ENCODE measurements at places on chromosomes 4 and X.

DNA sequence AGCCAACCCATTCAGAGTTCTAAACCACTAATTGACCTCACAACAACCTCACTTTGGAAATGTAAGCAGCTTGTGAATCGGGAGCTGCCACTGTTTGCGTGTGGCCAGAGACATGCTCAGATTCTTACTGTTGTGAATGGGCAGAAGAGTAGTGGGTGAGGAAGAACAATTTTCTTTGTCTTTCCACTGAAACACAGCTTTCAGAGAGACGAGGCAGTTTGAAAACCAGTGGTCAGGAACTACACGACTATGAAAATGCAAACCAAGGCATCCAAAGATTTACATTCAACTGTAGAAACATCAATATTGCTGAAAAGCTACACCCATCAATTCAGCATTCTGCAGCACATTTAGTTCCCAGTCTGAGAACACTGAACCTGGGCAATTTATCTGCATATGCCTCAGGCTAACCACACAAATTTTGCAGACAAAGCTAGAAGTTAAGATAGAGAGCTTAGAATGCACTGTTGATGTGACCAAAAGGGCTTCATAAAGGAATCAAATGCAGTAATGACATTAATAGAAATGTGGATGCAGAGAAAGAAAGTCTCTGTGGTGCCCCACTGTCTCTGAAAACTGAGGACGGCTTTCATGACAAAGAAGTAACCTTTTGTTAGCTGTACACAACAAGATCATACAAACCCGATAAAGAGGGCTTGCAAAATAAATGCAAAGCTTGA, 134.3 kb downstream of the APBB2 start:
- DNase-seq: no peak

DNA sequence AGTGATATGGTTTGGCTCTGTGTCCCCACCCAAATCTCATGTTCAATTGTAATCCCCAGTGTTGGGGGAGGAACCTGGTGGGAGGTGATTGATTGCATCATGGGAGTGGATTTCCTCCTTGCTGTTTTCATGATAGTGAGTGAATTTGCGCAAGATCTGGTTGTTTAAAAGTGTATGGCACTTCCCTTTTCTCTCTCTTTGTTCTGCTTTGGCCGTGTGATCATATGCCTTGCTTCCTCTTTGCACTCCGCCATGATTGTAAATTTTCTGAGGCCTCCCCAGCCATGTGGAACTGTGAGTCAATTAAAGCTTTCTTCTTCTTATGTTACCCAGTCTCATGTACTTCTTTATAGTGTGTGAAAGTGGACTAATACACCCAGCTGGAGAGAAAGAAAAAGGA, 113.0 kb upstream of the AADAT start:
- DNase-seq: no peak

DNA sequence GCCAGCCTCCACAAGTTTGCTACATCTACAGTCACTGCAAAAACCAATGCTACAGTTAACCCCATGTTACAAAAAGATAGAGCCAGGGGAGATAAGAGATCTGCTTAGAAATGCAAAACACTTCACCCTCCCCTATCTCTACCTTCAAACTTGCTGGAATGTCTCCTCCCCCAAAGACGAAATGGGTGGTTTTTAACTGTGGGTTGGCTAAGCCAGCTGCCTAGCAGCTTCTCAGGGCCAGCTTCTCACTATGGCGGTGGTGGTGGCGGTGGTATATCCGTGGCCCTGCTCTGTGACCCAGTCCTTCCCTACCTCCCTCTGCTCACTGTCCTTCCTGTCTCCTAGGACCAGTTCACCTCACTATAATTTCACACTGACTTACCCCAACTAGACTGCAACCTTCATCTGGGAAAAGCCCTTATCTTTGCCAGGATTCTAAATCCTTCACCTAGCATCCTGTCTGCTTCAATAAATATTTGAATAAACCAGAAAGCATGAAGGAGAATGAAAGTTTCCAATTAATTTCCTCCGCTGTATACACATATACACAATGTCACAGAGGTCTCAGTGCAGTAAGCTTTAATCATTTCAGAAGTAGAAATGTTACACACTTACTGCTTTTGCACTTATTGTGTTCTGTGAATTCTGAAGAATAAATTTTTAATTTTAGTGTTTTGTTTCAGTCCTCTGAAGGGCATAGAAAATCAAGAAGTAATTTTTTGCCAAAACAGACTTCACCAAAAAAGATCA, 46.3 kb downstream of the SH3KBP1 start:
- no peak for DNase-seq

- no peak for DNase-seq
Observed at GRCh38 chr4:170022211-170022610, 4.0 kb downstream of the MFAP3L start.

GRCh38 chrX:16077811-16078210, 45.6 kb upstream of the GRPR start:
- no peak for DNase-seq

DNA sequence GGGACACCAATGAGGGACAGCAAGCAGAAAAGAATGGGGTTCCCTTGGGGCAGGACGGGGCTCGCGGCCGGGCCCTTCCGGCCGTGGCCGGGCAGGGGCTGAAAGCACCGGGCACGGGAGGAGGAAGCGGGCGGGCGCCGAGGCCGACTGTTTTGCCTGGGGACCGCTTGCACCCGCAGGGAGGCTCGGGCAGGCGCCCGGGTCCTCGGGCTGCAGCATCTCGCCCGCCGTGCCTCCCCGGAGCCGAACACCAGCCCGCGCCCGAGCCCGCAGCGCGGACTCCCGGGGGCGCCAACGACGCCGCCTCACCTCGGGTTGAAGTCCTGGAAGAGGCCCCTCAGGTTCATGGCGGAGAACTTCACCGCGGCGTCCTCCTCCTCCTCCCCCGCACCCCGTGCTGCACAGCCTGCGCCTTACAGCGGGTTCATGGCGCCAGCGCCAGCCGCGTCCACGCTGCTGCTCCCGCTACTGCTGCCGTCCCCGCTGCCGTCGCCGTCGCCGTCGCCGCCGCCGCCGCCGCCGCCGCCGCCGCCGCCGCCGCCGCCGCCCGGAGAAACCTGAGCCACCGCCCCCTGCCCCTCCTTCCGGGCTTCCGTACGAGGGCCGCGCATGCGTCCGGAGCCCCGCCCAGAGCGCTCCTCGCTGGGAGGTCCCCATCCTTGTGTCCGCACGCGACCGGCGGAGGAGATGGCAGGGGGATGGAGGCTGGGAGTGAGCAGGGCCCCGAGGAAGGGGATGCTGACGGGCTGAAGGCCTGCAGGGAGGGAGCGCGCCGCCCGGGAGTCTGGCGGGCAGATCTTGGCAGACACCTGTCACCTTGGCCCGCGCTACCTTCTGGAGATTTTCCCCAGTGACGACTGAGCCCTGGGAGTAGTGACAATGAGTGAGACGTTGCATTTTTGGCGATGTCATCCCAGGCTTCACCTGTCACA, at the start of gene TMEM185A:
Gene TMEM185A (minus strand): TSS at position 559 of the 932 bp plus-strand sequence. CDS start 212 bp downstream, at position 347.
- peak; percentile 18 for DNase-seq

GRCh38 chrX:17056868-17057608, 110.6 kb downstream of the REPS2 start:
- no peak for DNase-seq

DNA sequence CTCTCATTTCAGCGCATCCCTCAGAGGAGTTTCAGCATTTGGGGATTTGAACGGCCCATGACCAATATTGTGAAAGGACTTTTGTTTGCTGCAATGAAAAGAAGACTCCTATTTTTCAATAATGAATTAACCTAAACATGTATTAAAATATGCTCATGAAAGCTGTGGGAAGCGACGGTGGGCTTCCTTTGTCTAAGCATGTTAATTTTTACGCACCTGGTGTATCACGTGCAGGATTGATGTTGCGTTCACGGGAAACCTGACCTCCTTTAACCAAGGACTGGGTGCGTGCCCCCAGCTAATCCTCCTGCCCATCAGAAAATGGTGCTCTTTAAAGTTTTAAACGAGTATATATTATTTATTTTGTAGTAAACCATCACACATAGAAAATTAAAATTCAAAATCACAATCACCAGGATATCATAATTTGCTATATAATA, 590 bp upstream of the CCDC110 start:
- DNase-seq: no peak

DNA sequence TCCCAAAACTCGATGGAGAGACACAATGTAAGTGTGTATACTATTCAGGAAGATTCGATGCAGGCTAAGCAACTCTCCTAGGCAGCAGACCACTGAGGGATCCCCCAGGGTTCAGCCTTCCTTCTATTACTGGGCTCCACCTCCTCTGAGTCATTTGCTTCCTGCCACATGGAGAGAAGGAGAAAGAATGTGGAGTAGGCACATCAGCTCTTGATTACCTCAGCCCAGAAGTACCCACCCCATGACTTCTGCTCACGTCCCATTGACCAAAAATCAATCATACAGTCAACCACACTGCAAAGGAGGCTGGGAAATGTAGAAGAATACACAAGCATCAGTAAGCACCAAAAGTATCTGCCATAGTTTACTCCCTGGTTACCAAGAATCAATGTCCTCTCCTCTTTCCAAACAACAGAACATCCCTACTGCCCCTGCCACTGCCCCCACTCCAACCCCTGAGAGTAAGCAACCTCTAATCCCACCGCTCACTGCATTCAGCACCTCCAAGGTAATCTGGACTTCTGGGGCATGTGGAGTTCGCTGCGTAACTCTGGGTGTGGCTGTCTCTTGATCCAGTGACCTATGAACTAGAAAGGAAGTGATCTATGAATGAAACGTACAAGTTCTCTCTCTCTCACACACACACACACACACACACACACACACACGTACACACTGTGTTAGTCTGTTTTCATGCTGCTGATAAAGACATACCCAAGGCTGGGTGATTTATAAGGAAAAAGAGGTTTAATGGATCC, 91.2 kb upstream of the C1QTNF7 start:
- no peak for DNase-seq

DNA sequence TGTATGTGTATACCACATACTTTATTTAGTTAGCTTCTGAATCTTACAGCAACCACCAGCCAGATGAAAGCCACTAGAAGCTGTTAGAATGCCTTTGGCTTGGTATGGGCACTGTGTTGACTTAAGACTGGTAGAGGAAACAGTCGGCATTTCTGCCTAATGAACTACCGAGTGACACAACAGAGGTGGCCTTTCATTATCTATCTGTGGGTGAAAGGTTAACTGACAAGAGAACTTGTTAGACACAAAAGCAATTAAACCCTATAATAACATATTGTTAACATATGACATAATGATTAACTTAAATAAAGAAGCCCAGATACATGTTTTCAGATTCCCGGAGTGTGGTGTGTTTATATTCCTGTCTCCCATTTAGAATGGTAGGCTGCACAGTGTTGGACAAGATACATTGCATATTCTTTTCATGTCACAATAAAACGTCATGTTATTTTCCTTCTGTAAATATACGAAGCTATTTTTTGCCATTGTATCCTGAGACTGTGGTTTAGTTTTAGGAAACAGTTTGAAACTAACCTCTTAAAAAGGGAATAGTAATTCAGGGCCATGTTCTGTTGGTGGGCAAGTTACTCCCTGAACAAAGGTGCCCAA, 181.5 kb downstream of the SLIT2 start:
- DNase-seq: no peak

GRCh38 chrX:29634516-29634915, 580.8 kb upstream of the MAGEB2 start:
- DNase-seq: no peak

- no peak for DNase-seq
Observed at GRCh38 chr4:48212165-48212564, 57.5 kb downstream of the TEC start.

DNA sequence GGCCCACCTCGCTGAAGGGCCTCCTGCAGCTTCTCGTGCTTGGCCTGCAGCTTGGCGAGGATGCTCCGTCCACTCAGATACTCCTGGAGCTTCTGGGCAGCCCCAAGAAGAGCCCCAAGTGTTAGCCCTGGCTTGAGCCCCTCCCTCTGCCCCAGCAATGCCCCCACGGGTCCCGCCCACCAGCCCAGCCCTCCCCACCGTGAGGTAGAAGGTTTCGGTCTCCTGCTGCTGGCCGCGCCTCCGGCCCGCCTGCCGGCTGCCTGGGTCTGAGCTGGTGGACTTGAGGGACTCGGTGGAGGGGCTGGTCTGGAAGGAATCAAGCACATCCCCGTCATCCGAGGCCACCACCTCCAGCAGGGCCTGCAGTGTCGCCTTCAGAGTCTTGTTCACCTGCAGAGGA, 8.7 kb downstream of the AVPR2 start:
- DNase-seq: no peak

DNA sequence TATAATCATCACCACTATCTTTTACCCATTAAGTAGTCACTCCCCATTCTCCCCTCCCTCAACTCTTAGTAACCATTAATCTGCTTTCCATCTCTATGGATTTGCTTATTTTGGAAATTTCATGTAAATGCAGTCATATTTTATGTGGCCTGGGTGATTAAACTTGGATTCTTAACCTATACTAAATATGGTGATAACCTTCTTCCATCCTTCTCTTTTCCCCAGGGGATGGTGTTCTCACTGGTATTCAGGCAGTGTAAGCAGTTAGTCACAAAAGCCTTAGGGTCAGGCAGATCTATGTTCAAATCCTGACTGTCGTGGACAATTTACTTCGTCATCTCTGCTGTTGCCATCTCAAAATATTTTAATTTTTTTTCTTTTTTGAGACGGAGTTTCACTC, 29.6 kb downstream of the RAB40AL start:
- DNase-seq: no peak

- no peak for DNase-seq
Observed at GRCh38 chrX:5632887-5633286, 595.8 kb downstream of the NLGN4X start.

- DNase-seq: peak; percentile 22
Observed at GRCh38 chrX:53714580-53715345, 28.2 kb upstream of the HUWE1 start.

Data from stimulated activated CD8-positive, alpha-beta memory T cell treated with anti-CD3 and anti-CD28 coated beads, Interleukin-4, amount 100 ng/mL, for 1 hour (primary cell).